ENCODE measurements at places on chromosomes 6 and 20. TPM values are rescaled to one million over a fixed set of nuclear protein-coding genes. Genes with fewer than 3 reads are reported as not detected.

DNA sequence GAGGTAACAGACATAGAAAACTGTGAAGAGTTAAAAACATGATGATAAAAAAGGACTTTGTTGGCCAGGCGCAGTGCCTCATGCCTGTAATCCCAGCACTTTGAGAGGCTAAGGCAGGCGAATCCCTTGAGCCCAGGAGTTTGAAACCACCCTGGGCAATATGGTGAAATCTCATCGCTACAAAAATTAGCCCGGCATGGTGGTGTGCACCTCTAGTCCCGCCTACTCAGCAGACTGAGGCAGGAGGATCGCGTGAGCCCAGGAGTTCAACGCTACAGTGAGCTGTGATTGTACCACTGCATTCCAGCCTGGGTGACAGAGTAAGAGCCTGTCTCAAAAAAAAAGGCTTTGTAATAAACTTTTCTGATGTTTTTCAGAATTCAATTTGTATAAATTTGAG is 60.1 kb downstream of the GFOD1 start:
- no peak overlapping the region for H3K4me3 ChIP-seq
- peaks cover 64% of the 10 kb centered on the region for H3K4me1 ChIP-seq
- peaks cover 18% of the 10 kb centered on the region for H3K36me3 ChIP-seq
- no peak for DNase-seq

DNA sequence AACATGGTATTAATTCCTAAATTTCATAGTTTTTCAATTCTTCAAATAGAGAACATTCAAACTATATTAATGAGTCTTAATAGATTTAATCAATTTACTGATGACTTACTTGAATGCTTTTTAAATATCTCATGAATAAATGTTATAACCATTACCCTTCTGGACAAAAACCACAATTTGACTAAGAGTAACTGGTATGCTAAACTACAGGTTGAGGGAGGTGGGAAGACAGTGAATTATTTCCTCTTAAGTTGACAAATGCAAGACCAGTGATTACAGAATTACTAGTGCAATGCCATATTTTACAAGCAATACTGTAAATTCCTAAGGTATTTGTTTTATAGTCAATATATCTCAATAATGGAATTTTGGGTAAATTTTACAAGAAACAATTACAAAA is 65.1 kb downstream of the REV3L start:
- H3K4me3 ChIP-seq, result no peak overlapping the region
- peaks cover 2% of the 10 kb centered on the region for H3K36me3 ChIP-seq
- DNase-seq, result no peak
- H3K4me1 ChIP-seq, result peaks cover 5% of the 10 kb centered on the region
- no peaks in the 10 kb centered on the region for H3K27me3 ChIP-seq

GRCh38 chr6:142207265-142207877 is 60.3 kb downstream of the VTA1 start:
- H3K4me3 ChIP-seq, result no peak overlapping the region
- peak; percentile 6 for DNase-seq
- no peak overlapping the region for H3K27ac ChIP-seq
- H3K4me1 ChIP-seq, result no peaks in the 10 kb centered on the region
- peaks cover 49% of the 10 kb centered on the region for H3K36me3 ChIP-seq

DNA sequence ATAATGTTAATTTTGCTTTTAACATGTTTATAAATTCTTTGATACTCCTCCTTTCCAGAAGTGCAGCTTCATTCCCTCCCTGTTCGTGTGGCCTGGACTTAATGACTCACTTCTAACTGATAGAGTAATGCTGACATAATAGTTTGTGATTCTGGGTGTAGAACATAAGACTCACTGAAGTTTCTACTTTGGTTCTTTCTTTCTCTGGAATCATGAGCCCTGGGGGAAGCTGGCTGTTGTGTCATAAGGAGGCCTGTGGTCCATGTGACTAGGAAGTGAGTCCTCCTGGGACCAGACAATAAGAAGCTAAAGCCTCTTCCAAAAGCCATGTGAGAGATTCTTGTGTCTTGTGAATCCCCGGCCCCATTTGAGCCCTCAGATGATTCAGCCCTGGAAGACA is 30.5 kb upstream of the HLA-G start:
- H3K36me3 ChIP-seq, result no peaks in the 10 kb centered on the region
- no peak overlapping the region for H3K4me3 ChIP-seq
- DNase-seq, result no peak
- H3K27ac ChIP-seq, result no peak overlapping the region
- H3K27me3 ChIP-seq, result peaks cover 38% of the 10 kb centered on the region
- H3K4me1 ChIP-seq, result peaks cover 8% of the 10 kb centered on the region

DNA sequence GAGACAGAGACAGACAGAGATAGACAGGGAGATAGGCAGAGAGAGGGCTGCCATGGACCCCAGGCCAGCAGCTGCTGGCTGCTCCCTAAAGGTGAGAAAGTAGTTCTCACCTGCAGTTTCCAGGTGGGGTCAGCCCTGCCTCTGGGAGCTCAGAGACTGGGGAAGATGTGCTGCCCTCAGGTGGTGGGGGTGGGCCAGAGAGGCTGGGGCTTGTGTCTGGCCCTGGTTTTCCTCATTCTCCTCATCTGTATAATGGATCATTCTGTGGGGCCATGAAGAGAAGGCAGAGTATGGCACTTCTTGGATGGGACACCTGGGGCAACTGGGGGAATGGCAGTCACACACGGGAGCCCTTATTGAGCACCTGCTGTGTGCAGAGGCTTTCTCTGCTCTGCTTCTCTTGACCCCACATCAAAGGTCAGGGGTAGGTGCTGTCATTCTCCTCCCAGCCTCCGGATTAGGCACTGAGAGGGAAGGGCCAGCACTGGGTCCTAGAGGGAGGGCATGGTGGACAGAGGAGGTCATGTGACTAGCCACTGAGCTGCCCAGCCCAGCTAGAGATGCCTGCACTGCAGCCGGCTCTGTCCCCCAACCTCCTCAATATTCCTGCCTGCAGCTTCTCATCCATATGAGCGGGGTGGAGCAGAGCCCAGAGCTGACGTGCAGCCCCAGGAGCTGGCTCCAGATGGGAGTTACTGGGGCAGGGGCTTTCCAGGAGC is 4.1 kb downstream of the ANGPT4 start:
- DNase-seq, result no peak
- H3K4me3 ChIP-seq, result no peak overlapping the region
- H3K4me1 ChIP-seq, result no peaks in the 10 kb centered on the region
- H3K27me3 ChIP-seq, result no peaks in the 10 kb centered on the region

- H3K4me1 ChIP-seq, result no peaks in the 10 kb centered on the region
- no peaks in the 10 kb centered on the region for H3K36me3 ChIP-seq
- DNase-seq, result no peak
- H3K27me3 ChIP-seq, result peaks cover 3% of the 10 kb centered on the region
- H3K27ac ChIP-seq, result no peak overlapping the region
- H3K4me3 ChIP-seq, result no peak overlapping the region
Observed at GRCh38 chr6:150787429-150787828, 78.1 kb upstream of the MTHFD1L start.

- DNase-seq, result no peak
- H3K27ac ChIP-seq, result no peak overlapping the region
- no peaks in the 10 kb centered on the region for H3K4me1 ChIP-seq
- H3K4me3 ChIP-seq, result no peak overlapping the region
- peaks cover 4% of the 10 kb centered on the region for H3K27me3 ChIP-seq
Observed at GRCh38 chr20:58621906-58622548, 29.1 kb upstream of the STX16 start.

DNA sequence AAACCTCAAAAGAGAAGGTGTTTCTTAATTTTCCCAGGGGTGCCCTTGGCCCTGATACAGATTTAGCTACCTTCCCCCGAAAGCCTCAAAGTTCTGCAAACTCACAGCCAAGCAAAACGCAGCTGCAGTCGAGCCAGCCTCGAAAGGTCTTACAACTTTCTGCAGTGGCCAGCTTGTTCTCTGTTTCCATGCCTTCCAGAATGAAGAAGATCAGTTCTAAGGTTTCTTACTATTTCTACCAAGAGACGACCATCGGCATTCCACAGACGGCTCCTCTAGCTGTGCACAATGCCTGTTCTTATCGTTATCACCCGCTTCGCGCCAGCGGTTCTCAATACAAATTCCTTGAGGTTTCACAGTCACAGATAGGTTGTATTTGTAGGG is 28.5 kb upstream of the CCR6 start:
- no peaks in the 10 kb centered on the region for H3K27me3 ChIP-seq
- H3K4me1 ChIP-seq, result peaks cover 60% of the 10 kb centered on the region
- H3K27ac ChIP-seq, result peak overlapping the region; percentile 85

DNA sequence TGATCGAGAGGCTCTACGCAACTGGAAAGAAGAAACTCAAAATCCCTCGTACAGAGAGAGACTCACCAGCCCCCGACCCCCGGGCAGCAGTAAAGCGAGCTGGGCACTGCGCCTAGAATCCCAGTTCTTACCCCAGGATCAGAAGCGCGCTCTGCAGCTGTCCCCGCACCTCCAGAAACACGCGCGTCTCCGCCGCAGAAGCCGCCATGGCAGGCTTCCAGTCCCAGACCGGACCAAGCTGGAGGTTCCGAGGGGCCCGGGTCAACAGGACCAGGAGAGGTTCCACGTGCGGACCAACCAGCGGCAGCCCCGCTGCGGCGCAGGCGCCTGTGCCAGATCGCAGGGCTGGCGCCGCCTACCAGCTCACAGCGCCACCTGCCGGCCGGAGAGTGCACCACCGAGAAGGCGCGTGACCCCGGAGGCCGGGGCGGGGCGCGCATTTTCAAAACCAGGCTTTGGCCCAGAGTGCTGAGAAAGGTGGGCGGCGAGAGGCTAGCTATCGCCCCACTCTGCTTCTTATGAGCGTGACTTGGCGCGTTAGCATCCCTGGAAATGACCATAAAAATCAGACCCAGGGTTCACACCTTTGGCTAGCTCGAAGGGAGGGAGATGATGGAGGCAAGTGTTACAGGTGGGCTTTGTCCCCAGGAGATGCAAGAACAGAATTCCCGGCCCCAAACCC is at the start of gene UBE3D:
Gene UBE3D, minus strand, starts transcription at position 331 of the 682 bp plus-strand sequence. Its CDS starts 123 bp downstream, at position 208.
- peaks cover 9% of the 10 kb centered on the region for H3K36me3 ChIP-seq
- H3K4me3 ChIP-seq, result peak within 1 kb of the TSS; percentile 88
- peaks cover 43% of the 10 kb centered on the region for H3K4me1 ChIP-seq

DNA sequence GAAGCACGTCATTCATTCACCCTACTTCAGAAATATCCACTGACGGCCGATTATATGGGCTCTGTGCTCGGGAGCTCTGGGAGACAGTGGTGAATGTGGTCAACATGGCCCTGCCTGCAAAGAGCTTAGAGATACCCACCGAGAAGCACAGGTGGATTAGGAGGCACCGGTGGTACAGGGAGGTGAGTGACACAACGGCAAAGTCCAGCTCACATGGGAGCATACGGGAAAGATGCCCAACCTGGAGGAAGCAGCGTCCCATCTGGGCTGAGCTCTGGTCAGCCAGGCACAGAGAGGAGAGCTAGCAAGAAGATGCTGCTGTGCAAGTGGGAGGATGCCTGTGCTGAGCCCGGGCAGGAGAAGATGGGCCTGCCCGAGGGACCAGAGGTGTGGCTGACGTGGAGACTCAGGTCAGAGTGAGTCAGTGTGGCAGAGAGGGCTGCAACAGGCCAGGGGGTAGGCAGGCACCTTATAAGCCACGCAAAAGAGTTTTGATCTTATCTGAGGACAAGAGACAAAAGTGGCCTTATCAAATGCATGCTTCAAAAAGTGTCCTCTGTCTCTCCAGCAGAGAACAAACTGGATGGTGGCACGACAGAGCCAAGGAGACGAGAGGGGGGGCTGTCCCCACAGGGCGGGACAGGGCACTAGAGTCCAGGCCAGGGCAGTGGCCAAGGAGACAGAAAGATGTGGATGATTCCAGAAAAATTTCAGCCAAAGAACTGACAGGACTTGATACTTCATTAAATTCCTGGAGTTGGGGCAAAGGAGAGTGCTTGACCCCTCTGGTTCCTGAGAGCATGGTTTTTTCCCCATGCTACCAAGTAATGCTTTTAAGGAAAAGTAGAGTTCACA is 214.6 kb upstream of the SNX9 start:
- no peak overlapping the region for H3K27ac ChIP-seq
- H3K4me1 ChIP-seq, result no peaks in the 10 kb centered on the region
- H3K36me3 ChIP-seq, result no peaks in the 10 kb centered on the region
- H3K4me3 ChIP-seq, result no peak overlapping the region
- no peak for DNase-seq

DNA sequence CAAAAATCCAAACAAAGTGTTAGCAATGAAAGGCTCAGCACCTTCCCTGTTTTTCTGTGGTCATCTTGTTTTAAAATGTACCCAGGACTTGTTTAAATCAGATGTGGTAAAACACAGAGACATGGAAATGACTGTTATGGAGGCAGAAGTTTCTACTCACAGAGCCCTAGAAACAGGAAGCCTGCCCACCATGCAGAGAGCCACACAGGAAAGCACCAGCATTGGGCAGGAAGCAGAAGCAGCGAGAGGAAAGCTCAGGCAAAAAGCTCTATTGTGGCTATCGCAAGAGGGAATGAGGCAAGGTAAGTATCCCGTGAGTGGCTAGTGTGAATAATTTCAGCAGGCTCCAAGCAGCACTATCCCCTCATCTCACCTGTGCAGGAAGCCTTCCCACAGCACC is 42.8 kb downstream of the GPR6 start:
- DNase-seq, result peak; percentile 9
- H3K4me1 ChIP-seq, result peaks cover 15% of the 10 kb centered on the region
- H3K36me3 ChIP-seq, result no peaks in the 10 kb centered on the region
- H3K4me3 ChIP-seq, result no peak overlapping the region

GRCh38 chr6:31572041-31572911 is at the start of gene LTA:
TSS of gene LTA (plus strand) at chr6:31572289. CDS start at chr6:31572743, 454 bp downstream.
- peak within 1 kb of the TSS; percentile 99 for H3K27ac ChIP-seq
- H3K4me1 ChIP-seq, result peaks cover 72% of the 10 kb centered on the region
- no peaks in the 10 kb centered on the region for H3K27me3 ChIP-seq
- peaks cover 56% of the 10 kb centered on the region for H3K36me3 ChIP-seq

- H3K27ac ChIP-seq, result no peak overlapping the region
- peaks cover 22% of the 10 kb centered on the region for H3K27me3 ChIP-seq
- peaks cover 8% of the 10 kb centered on the region for H3K36me3 ChIP-seq
- no peak for DNase-seq
Observed at GRCh38 chr6:16959789-16960188, 142.1 kb upstream of the STMND1 start.

GRCh38 chr6:52509281-52510212 is 67.3 kb downstream of the TRAM2 start:
- H3K27me3 ChIP-seq, result no peaks in the 10 kb centered on the region
- H3K27ac ChIP-seq, result no peak overlapping the region
- DNase-seq, result no peak
- peaks cover 3% of the 10 kb centered on the region for H3K36me3 ChIP-seq

Gene TMC2
- total RNA-seq, result not detected

Gene HAO1
- total RNA-seq, result not detected

Gene RPS6KA2
- total RNA-seq, result 4.2 TPM

Gene MUC21
- not detected for total RNA-seq

Gene COL10A1
- total RNA-seq, result not detected

Gene TRAPPC3L
- not detected for total RNA-seq

Gene NKX2-2
- not detected for total RNA-seq
